ENCODE measurements at places on chromosomes 5 and 9.

DNA sequence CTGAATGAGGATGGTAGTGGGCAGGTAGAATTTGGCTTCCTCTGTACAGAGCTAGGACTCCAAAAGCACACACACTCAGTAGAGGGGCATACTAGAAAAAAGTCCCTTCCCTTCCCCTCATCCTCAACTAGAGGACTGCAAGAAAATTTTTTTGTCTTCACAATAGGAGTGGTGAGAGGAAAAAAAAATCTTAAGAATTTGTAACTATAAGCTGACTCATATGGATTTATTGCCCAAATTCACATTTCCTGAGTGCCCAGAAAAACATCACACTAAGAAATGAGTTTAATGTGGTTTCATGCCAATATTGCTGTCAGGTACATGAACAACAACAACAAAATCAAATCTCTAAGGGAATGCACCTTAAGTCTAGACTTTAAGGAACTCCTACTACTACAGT lies 43.7 kb downstream of the RANBP6 start:
- peaks cover 4% of the 10 kb centered on the region for H3K36me3 ChIP-seq
- no peak overlapping the region for H3K27ac ChIP-seq
- no peak overlapping the region for H3K4me3 ChIP-seq
- no peak for DNase-seq
- H3K27me3 ChIP-seq = no peaks in the 10 kb centered on the region
- no peaks in the 10 kb centered on the region for H3K4me1 ChIP-seq

GRCh38 chr9:134442486-134443173 lies 116.4 kb downstream of the RXRA start:
- no peaks in the 10 kb centered on the region for H3K27me3 ChIP-seq
- DNase-seq = no peak
- no peaks in the 10 kb centered on the region for H3K36me3 ChIP-seq
- no peak overlapping the region for H3K4me3 ChIP-seq

GRCh38 chr9:85510830-85511504 lies 230.8 kb downstream of the AGTPBP1 start:
- no peak overlapping the region for H3K27ac ChIP-seq
- no peak overlapping the region for H3K4me3 ChIP-seq
- DNase-seq = no peak
- H3K4me1 ChIP-seq = no peaks in the 10 kb centered on the region

DNA sequence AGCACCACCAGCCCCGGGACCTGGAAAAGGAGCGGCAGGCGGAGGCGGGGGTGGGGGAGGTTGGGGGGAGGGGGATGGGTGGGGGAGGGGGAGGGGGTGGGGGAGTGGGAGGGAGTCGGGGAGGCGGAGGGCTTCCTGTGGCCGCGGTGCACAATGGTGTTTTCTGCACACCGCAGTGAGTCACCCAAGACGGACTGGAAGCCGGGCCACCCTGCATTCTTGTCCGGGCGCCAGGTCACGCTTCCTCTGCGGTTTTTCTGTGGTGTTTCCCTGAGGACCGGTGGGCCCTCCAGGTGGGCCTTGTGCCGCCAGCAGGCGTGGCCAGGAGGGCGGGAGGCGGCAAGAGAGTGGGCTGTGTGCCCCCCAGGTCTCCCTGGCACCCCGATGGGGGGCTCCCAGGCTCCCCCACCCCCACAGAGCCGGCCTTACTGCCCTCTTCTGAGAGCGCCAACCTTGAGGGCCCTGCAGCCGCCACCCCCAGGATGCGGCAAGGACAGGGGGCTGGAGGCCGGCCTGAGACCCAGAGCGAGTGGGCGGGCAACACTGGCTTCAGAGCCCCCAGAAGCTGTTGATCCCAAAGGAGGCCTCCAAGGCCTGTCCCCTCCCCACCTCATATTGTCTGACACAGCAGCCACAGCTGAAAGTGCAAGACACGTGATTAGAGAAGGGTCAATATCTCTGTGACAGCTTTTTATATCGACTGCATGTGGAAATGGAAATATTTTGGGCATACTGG lies 11.1 kb downstream of the EXD3 start:
- H3K27ac ChIP-seq = no peak overlapping the region
- no peaks in the 10 kb centered on the region for H3K36me3 ChIP-seq
- H3K27me3 ChIP-seq = no peaks in the 10 kb centered on the region
- no peak for DNase-seq
- H3K4me1 ChIP-seq = peaks cover 5% of the 10 kb centered on the region

- H3K27ac ChIP-seq = no peak overlapping the region
- peaks cover 4% of the 10 kb centered on the region for H3K27me3 ChIP-seq
- H3K36me3 ChIP-seq = no peaks in the 10 kb centered on the region
- H3K4me1 ChIP-seq = no peaks in the 10 kb centered on the region
Measured at GRCh38 chr5:145946112-145946861, 9.9 kb downstream of the SH3RF2 start.

- H3K36me3 ChIP-seq = no peaks in the 10 kb centered on the region
- no peak for DNase-seq
- H3K4me1 ChIP-seq = peaks cover 26% of the 10 kb centered on the region
Measured at GRCh38 chr5:92559781-92560180, 1021.2 kb downstream of the NR2F1-AS1 start.

DNA sequence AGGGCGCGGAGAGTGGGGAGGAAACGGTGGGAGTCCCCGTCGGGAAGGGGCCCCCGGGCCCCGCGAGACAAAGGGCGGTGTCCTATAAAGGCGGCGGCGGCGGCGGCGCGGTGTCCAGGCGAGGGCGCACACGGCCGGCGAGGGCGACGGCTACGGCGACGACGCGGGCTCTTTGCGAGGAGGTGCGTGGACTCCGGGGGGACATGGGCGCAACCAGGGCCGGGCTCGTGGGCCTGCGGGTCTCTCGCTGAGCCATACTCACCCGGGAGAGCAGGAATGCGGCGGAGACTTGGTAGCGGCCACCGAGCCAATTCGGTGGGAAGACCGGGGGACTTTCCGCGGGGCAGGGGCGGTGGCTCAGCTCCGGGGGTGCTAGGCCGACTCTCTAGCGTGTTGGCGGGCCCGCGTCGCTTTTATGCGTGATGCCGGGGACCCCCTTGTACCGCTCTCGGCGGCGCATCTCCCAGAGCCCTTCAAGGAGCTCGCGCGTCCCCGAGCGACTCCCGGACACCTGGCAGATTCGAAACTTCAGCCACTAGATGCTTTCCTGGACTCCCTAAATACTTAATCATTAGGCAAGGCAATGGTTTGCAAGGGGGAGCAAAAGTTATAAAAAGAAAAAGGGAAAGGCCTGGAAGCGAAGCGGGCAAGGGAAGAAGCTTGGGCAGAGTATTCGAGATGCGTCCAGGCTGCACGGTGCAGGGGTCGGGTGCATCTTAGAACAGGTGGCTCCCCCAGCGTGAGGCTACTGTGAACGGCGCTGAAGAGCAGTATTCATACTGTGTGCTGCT lies 5.9 kb upstream of the TAL2 start:
- peaks cover 10% of the 10 kb centered on the region for H3K4me1 ChIP-seq
- H3K27me3 ChIP-seq = no peaks in the 10 kb centered on the region
- H3K4me3 ChIP-seq = peak overlapping the region; percentile 75
- no peak overlapping the region for H3K27ac ChIP-seq
- H3K36me3 ChIP-seq = no peaks in the 10 kb centered on the region
- DNase-seq = no peak

- DNase-seq = no peak
- no peaks in the 10 kb centered on the region for H3K27me3 ChIP-seq
- no peaks in the 10 kb centered on the region for H3K4me1 ChIP-seq
- no peak overlapping the region for H3K27ac ChIP-seq
Measured at GRCh38 chr5:20113031-20113715, 125.2 kb upstream of the CDH18 start.

DNA sequence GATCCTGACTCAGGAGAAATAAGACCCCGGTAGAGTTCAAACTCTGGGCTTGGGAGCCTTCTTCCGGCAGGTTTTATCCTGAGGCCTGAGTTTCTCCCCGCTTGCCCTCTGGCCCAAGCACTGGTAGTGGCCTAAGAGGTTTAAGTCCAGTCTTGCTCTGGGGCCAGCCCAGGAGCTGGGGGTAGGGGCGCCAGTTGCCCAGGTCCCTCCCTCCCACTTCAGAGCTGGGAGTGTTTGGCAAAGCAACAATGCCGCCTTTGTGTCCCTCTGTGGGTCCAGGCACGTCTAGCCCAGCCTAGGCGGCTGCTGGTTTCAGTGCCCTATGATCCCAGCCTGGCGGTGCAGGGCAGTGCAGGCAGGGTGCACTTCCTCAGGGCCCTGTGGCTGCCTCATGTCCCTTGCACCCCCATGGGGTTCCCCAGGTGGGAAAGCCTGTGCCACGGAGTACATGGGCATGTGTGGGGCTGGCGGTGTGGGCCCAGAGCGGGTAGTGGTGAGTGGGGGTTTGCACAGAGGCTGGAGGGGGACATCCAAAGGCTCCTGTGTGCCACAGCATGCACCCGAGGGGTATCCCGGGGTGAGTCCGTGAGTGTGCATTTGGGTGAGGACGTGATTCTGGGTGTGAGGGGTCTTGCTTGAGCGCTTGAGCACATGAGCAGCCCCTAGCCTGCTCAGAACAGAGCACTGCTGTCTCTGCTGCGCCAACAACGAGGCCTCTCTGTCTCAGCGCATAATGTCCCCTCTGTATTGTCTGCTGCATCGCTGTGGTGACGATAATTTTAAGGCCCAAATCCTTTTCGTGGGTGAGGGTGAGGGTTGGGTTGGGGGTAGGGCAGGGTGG lies 61.7 kb upstream of the PSD2 start:
- H3K4me3 ChIP-seq = peak overlapping the region; percentile 8
- no peaks in the 10 kb centered on the region for H3K36me3 ChIP-seq
- H3K27ac ChIP-seq = no peak overlapping the region
- no peaks in the 10 kb centered on the region for H3K27me3 ChIP-seq

GRCh38 chr9:69949396-69949795 lies 94.3 kb upstream of the MAMDC2 start:
- no peak overlapping the region for H3K4me3 ChIP-seq
- no peaks in the 10 kb centered on the region for H3K27me3 ChIP-seq
- no peak for DNase-seq
- no peaks in the 10 kb centered on the region for H3K4me1 ChIP-seq

DNA sequence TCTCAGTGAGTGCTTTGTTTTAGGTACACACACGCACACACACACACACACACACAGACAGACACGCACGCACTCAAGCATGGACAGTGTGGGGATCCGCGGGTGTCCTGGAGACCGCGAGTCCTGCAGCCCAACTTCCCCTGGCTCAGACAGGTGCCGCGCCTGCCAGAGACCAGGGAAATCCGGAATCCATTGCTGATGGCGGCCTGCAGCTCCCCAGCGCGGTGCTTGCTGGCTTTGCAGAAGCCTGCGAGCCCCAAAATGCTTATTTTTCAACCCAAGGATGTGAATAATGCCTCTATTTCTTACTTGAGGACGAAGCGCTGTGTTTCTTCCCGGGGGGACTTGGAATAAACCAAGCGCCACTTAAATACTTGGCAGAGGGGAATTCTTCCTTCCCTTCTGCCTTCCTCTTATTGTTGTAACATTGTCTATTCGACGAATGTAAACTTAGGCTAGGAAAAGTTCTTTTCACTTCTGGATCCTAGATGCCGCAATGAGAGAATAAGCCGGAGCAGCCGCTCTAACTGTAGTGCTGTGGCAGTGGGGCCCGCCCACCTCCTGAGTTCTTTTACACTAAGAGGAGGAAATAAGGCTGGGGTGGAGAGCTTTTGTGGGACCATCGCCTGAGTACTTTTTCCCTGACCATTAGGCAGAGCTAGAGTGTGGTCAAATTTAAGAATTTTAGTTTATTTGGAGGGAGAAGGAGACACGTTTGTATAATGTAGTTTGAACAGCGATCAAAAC lies 802 bp downstream of the ITGA2 start:
- peaks cover 7% of the 10 kb centered on the region for H3K4me1 ChIP-seq
- peak; percentile 14 for DNase-seq
- no peak overlapping the region for H3K27ac ChIP-seq

GRCh38 chr5:114727358-114727757 lies 365.5 kb downstream of the KCNN2 start:
- H3K4me1 ChIP-seq = no peaks in the 10 kb centered on the region
- H3K4me3 ChIP-seq = no peak overlapping the region
- no peaks in the 10 kb centered on the region for H3K36me3 ChIP-seq
- no peak overlapping the region for H3K27ac ChIP-seq
- H3K27me3 ChIP-seq = no peaks in the 10 kb centered on the region

All from neuronal stem cell (in vitro differentiated cells).